Epithelial cell of umbilical artery (primary cell): ENCODE measurements at places on chromosomes 13 and 19. TPM values are rescaled to one million over a fixed set of nuclear protein-coding genes. Genes with fewer than 3 reads are reported as not detected.

Gene BLOC1S3
- 3.6 and 7.8 TPM in 2 replicates for total RNA-seq

Gene COL5A3
- total RNA-seq: under 0.01 TPM in 2 replicates

Gene CYP4F11
- not detected in 2 replicates for total RNA-seq

Gene ZSCAN4
- total RNA-seq: not detected in 2 replicates

Gene PAN3
- total RNA-seq: 14.3 and 16.3 TPM in 2 replicates

Gene DHDH
- not detected in 2 replicates for total RNA-seq

Gene GRIN2D
- total RNA-seq: 0.15 and 0.32 TPM in 2 replicates

Gene LRRC25
- not detected in 2 replicates for total RNA-seq

Gene AP1M2
- not detected in 2 replicates for total RNA-seq

Gene SRRM5
- not detected in 2 replicates for total RNA-seq

Gene ATP4B
- not detected in 2 replicates for total RNA-seq

Gene PLPPR3
- total RNA-seq: 0.15 and 0.97 TPM in 2 replicates

Gene SMAD9
- 1.4 and 1.9 TPM in 2 replicates for total RNA-seq

Gene TPT1
- total RNA-seq: 1,911 and 2,036 TPM in 2 replicates
